ENCODE measurements at places on chromosomes 3 and 15.

GRCh38 chr3:31165399-31165860 is 271.0 kb upstream of the GADL1 start:
- no peak for DNase-seq

GRCh38 chr3:124802702-124803101 is 72.5 kb downstream of the UMPS start:
- no peak for DNase-seq

- no peak for DNase-seq
These were observed 28.5 kb upstream of the CMSS1 start for GRCh38 chr3:99789011-99789721.

GRCh38 chr3:5198986-5199731 is 11.7 kb downstream of the EDEM1 start:
- DNase-seq: no peak

DNA sequence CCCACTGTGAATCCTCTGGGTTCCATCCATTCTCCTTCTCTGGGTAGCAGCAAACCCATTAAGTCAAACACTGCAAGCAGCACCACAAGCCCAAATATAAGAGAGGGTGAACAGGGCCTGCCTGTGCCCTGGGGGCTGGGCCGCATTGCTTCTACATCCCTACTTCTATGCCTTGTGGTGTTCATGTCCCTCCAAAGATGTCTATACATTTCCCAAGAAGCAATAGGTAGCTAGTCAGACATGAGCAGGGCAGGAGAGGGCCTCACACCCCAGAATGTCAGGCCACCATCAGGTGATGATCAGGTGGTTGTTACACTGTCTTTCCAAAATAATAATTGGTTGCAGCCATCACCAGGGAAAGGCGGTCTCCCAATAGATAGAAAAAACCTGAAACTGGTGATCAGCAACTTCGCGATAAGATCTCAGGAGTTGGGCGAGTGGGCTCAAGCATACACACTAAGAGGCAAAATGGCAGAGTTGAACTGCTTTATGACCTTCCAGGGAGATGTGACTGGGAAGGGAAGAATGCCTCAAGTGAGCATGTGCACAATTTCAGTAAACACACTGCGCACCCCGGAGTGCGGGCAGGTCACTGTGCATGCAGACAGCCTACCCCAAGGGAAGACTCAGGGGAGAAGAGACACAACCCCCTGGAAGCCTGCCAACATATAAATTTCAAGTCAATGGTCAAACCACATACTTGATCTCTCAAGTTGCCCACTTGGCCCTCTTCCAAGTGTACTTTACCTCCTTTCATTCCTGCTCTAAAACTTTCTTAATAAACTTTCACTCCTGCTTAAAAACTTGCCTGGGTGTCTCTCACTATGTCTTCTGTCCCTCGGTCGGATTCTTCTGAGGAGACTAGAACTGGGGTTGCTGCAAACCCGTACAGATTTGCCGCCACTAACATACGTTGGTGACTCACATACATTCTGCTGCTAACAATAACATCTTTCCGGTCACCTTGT is 39.9 kb downstream of the KLF15 start:
- no peak for DNase-seq

DNA sequence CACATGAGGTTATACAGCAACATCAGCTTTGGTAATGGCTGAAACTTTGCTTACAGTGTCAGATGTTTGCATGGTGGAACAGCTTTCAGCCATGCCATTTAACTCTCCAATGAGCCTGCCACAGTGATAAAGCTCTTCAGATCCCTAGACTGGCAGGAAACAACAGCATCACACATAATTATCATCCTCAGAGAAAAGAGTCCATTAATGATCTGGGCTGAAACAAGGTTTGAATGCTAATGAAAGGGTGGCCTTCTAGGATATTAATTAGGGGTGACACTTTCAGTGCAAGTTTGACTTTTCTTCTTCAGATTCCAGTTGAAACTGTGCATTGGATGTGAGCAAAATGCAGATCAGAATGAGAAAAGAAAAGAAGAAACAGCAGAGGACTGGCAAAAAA is 166.6 kb downstream of the IGSF11 start:
- DNase-seq: no peak

GRCh38 chr15:89367485-89368451 is 33.1 kb upstream of the POLG start:
- no peak for DNase-seq

Measured in stimulated activated CD4-positive, alpha-beta T cell treated with anti-CD3 and anti-CD28 coated beads, TNF-alpha, amount 100 ng/mL, for 1 hour (primary cell).